Renal cortex interstitium (tissue), 15 donors: ENCODE measurements at places on chromosomes 6 and 20. TPM values are rescaled to one million over a fixed set of nuclear protein-coding genes. Genes with fewer than 3 reads are reported as not detected.

GRCh38 chr6:8240301-8240700 is 138.0 kb upstream of the EEF1E1 start:
- DNase-seq = no peak

- DNase-seq = no peak
Observed at GRCh38 chr6:65903992-65904391, 197.0 kb upstream of the EYS start.

- DNase-seq = no peak
Observed at GRCh38 chr6:90660931-90661330, 74.1 kb upstream of the MAP3K7 start.

GRCh38 chr6:163728442-163729126 is 314.1 kb downstream of the QKI start:
- no peak for DNase-seq

- DNase-seq = no peak
Observed at GRCh38 chr6:163786995-163787671, 372.6 kb downstream of the QKI start.

DNA sequence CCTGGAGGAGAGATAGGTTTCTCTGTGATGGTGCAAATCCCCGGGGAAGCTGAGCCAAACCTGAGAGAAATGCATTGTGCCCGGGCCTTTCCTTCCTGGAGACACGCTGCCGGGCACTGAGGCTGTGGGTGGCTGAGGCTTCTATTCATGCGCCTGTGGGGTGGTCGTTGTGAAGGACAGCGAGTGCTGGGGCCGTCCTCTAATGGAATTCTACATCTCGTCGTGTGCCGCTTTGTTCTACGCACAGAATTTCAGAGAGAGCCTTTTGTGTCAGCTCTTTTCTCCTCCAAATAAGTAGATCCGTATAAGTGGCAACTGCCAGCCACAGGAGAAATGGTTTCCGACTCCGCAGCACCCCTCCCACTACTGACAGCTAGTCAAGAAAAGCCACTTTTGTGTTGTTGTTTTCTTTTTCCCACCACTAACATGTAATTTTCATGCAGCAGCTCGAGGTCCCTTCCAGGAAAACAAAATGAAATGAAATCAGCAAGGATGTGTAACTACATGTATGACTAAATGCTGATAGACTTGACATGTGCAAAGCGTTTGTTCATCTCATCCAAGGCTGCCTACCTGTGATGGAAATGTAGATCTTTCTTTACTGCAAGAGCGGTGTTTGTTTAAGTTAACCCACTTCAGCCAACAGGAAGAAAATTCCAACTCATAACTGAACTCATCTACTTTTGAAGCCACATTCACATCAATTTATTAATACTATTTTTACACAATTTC is 26.4 kb upstream of the PXDC1 start:
- DNase-seq = no peak

- DNase-seq = no peak
Observed at GRCh38 chr6:106216527-106216926, 109.0 kb downstream of the ATG5 start.

DNA sequence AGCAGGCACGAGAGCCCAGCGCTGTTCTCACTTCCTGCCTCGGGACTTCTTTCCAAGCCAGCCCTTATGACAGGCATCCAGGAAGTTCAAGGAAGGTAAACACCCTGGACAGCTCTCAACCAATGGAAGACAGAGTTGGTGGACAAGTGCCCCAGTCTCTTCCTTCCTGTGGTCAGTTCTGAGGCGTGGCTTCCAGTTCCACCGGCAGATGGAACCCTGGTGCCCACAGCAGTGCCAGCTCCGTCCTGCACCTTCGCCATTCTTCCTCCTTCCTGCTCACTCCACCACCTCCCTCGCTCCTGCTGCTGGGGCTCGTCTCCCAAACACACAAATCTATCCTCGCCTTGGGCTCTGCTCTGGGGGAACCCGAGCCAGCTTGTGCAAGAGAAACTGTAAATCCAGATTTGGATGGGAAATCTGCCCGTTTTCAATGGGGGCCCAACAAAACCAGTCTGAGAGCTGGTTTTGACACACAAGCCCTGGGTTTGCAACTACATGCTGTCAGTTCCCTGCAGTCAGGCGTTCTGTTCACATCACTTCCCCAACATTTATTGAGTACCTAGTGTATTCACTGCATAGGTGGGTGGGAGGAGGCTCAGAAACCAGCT is 162.7 kb downstream of the GRM4 start:
- no peak for DNase-seq

Gene CST4
- polyA plus RNA-seq = not detected

GRCh38 chr6:159935633-159936032 is 33.2 kb upstream of the IGF2R start:
- no peak for DNase-seq

GRCh38 chr20:42046371-42047085 is 428.4 kb upstream of the CHD6 start:
- DNase-seq = no peak

DNA sequence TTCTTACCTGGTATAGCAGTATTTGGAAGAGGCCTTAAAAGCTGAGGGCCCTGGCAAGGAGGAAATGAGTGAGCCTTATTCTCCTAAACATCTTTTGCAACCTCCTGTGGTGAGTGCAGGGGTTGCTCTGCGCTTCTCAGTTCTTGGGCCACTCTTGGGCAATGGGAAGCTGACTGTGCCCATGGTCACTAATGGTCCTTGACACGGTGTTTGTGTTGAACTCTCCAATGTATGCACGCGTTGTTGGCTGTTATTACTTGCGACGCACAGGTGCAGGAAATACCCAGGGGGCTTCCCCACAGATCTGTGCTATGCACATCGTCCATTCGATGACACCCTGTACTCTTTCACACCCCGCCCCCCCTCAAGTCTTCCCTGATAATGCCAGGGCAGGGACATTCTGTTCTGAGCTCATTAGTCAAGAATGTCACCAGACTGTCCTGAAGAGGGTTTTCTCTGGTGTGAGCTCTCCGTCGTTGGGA is 79.7 kb downstream of the EDN1 start:
- DNase-seq = no peak

Gene RGS17
- polyA plus RNA-seq = 3.0 TPM

Gene TTLL9
- 3.1 TPM for polyA plus RNA-seq

GRCh38 chr6:49328051-49328744 is 134.9 kb downstream of the MMUT start:
- DNase-seq = no peak

DNA sequence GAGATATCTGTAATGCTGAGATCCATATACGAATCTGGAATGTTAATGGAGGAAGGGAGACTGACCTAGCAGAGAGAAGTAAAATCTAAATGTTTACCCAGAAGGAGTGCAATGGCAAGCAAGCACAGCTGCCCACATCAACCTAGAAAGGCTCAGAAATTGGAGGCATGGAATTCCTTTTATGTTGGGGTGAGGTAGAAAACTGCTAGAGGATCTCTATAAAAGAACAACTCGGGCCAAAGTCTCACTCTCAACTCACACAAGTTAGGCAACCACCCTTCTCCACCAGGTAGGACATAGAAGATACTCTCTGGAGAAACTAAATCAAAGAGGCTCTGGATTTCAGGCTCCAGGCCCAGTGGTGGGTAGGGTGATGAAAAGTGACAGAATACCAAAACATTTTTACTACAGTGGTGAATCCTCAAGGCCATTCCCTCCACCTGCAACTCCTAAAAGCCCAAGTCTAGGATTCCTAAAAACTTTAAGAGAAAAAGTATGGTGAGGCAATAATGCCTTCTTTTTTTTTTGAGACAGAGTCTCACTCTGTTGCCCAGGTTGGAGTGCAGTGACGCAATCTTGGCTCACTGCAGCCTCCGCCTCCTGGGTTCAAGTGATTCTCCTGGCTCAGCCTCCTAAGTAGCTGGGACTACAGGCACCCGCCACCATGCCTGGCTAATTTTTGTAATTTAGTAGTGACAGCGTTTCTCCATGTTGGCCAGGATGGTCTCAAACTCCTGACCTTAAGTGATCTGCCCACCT is 9.5 kb upstream of the ADGRG6 start:
- no peak for DNase-seq

Gene CASS4
- 2.9 TPM for polyA plus RNA-seq

Gene GMPR
- 11.4 TPM for polyA plus RNA-seq

DNA sequence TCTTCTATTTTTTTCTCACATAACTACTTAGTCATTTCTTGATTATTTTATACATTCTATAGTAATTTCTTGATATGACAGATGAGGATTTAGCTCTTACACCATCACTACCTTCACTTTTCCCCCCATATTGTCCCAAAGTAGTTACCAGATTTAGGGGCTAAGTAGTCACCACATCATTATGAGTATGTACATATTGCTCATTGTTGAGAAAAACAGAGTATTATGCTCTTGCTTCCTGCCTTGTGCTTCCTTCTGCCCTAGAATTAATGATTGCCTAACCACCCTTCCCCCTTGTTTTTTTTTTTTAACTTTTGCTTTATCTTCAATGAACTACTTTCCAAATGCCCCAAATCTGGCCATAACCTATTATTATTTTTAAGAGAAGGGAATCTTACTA is 6.8 kb upstream of the HLA-B start:
- no peak for DNase-seq

- DNase-seq = no peak
Observed at GRCh38 chr20:43767686-43768474, 41.1 kb upstream of the GTSF1L start.

DNA sequence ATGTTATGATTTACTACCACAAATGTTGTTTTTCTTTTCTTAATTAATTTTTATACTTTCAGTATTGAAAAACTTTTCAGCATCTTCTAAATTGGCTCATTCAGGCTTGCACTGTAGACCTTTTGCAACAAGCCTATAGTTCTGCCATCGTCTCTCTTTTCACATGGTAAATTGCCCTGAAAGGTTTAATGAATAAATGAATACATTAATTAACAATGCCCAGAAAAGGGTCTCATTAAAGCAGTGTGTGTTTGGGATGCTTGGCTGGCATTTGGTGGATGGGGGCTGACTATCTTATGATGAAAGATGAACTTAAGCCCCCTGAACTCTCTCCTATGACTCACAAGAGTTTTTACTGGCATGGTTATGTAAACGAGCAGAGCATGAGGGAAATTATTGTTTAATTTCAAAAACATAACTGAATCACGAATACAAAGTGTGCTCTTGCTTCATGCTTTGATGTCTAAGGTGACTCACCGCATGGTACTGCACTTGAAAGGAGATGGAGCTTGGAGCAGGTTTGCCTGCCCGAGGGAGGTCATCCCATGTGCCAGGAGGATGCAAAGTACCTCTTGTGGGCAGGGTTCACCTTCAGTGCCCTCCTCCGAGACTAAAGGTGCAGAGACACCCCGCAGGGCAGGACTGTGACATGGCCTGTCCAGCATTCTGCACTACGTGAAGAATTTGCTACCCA is 13.8 kb upstream of the PCK1 start:
- DNase-seq = no peak

DNA sequence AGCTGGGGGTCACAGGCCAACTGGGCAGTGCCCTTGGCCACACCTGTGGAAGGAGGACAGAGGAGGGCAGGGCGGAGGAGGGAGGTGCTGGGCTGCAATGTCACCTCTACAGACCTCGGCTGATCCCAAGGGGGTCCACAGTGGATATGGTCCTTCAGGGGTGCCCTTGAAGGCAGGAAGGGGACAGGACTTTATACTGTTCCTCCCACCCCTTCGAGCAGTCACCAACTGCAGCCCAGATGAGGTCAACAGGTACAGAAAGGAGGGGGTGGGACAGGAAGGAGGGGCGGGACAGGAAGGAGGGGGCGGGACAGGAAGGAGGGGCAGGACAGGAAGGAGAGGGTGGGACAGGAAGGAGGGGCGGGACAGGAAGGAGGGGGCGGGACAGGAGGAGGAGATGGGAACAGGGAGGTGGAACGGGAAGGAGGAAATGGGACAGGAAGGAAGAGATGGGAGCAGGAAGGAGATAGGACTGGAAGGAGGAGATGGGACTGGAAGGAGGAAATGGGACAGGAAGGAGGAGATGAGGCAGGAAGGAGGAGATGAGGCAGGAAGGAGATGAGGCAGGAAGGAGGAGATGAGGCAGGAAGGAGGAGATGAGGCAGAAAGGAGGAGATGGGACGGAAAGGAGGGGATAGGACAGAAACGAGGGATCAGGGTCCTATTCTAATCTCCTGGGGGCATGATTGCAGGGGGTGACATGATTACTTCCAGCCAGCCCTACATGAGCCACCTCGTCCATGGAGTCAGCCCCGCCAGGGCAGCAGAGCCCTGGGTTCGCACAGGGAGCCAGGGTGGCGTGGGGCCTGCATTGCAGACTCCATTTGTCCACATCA is 19.4 kb upstream of the MRGBP start:
- DNase-seq = no peak

DNA sequence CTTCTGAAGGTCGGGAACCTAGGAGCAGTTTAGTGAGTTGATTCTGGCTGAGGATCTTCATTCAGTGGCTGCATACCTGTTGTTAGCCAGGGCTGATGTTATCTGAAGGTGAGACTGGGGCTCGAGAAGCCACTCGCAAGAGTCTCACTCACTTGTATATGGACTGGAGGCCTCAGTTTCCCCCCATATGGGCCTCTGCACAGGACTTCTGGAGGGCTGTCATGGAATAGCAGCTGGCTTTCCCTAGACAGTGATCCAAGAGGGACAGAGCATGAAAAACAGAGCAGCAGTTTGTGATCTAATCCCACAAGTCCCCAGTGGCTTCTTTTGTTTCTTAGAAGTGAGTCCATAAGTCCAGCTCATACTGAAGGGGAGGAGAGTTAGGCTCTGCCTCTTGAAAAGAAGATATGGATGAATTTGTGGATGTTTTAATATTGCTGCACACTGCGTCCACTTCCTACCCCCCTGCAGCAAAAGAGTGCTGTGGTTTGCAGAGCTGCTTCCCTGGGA is 623.4 kb downstream of the CDH26 start:
- no peak for DNase-seq

DNA sequence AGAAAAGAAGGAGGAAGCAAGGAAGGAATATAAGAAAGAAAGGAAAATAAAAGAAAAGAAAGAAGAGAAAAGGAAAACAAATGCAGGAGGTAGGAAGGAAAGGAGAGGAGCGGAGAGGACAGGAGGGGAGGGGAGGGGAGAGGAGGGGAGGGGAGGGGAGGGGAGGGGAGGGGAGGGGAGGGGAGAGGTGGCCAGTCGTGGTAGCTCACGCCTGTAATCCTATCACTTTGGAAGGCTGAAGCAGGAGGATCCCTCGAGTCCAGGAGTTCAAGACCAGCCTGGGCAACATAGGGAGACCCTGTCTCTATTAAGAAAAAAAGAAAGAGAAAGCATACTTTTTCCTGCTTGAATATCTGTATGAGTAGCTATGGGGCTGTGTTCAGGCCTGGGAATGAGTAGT is 46.4 kb upstream of the GCM1 start:
- DNase-seq = no peak

Gene TBXT
- 0.06 TPM for polyA plus RNA-seq

Gene HELZ2
- 15.5 TPM for polyA plus RNA-seq

GRCh38 chr20:49656304-49656703 is 57.4 kb downstream of the B4GALT5 start:
- DNase-seq = no peak

Gene APCDD1L
- 14.5 TPM for polyA plus RNA-seq

DNA sequence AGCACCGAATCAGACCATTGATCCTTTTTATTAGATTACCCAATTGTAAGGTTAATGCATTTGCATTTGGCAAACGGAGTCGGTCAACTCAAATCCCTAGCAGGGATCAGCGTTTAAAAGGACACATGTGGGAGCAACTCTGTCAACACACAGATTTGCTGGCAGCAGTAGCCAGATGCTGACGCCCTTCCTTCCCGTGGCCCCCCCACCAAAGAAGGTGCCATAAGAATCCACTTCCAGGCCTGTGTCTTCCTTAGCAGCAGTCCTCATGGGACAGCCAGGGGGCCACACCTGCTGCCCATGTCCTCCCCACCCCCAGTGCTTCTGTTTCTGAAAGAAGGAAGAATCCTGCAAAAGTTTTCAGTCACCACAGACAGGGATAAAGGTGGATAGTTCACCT is 24.5 kb upstream of the MAFB start:
- no peak for DNase-seq

- no peak for DNase-seq
Observed at GRCh38 chr6:125357515-125358256, 55.9 kb upstream of the HDDC2 start.
